ENCODE measurements at places on chromosomes 1 and 21. TPM values are rescaled to one million over a fixed set of nuclear protein-coding genes. Genes with fewer than 3 reads are reported as not detected.

KCND3 gene
- polyA plus RNA-seq: 3.5 TPM

MRPS6 gene
- 38.7 TPM for polyA plus RNA-seq

THEM5 gene
- not detected for polyA plus RNA-seq

TAS1R1 gene
- polyA plus RNA-seq: not detected

ELAPOR1 gene
- 0.06 TPM for polyA plus RNA-seq

SPRR3 gene
- polyA plus RNA-seq: 2.6 TPM

SYT14 gene
- polyA plus RNA-seq: not detected

DNA sequence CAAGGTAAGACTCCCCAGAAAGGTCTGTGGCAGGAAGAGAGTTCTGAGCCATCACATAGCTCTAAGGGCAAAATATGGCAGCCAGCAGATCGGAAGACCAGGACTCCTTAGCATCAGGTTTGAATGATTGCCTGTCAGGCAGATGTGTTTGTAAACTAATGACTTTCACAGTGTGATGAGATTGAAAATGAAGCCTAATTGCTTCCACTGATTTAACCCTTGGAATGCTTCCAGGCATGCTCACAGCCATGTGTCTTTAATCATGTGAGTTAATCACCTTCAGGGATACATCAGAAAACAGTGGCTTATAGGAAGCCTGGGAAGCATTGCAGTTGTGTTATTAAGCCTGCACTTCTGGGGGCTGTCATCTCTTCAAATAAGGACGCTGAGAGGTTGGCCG is 82.8 kb downstream of the LRRC53 start:
- no peak for DNase-seq

DNA sequence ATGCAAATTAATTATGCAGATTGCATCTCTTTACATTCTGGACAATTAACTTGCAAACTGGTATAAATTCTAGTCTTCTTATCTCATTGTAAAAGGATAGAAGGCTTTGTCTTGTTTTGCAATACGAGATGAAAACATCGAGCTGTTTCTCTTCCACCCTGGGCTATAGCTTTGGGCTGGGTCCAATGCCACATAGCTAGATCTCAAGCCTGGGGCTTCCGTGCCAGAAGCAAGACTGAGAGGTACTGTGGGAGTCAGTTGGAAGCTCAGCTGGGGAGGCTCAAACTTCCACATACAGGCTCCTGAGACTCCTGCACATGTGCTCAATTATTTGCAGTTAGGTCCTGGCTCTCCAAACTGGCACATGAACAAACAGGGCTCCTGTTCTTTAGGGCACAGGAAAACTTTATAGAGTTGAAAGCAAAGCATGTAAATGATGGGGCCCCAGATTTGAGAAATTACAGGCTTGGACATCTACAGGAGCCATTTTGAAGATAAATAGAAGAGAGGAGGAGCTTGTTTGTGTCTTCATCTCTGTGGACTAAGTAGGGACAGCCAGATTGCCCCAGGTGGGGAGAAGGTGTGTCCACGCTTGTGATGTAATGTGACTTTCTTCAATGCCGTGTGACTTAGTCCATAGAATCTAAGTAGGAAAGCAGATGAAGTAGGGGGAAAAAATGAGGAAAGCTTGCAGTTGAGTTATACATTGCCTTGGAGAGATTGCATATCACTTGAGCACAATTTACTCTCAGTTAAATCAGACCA is 65.9 kb upstream of the SIPA1L2 start:
- no peak for DNase-seq

GRCh38 chr1:246794828-246795671 is 70.8 kb downstream of the SCCPDH start:
- no peak for DNase-seq

Data from heart right ventricle (tissue), 16 donors.